Right atrium auricular region (tissue), 2 donors: ENCODE measurements at places on chromosomes 7 and 10. TPM values are rescaled to one million over a fixed set of nuclear protein-coding genes. Genes with fewer than 3 reads are reported as not detected.

The HBP1 gene
- 69.8 TPM for total RNA-seq

The ANKRD61 gene
- total RNA-seq: not detected

The NPSR1 gene
- total RNA-seq: not detected

The HTR5A gene
- not detected for total RNA-seq
